Right ventricle myocardium inferior (tissue), 1 donor: ENCODE measurements at places on chromosomes 5 and 9. TPM values are rescaled to one million over a fixed set of nuclear protein-coding genes. Genes with fewer than 3 reads are reported as not detected.

DNA sequence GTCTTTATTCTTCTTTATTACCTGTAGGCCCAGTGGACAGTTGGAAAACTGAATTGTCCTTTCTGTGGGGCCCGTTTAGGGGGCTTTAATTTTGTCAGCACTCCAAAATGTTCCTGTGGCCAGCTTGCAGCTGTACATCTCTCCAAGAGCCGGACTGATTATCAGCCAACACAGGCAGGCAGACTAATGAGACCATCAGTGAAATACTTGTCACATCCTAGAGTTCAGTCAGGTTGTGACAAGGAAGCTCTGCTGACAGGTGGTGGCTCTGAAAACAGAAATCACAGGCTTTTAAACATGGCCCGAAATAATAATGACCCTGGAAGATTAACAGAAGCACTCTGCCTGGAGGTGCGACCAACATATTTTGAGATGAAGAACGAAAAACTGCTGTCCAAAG is 47.9 kb downstream of the RNF180 start:
- DNase-seq = no peak

- DNase-seq = no peak
Observed at GRCh38 chr9:30244877-30245276, 2139.6 kb upstream of the ACO1 start.

GRCh38 chr5:148816357-148816756 is 10.1 kb upstream of the ADRB2 start:
- no peak for DNase-seq

GRCh38 chr9:92098638-92099037 is 16.6 kb downstream of the SPTLC1 start:
- DNase-seq = no peak

GRCh38 chr5:41815261-41815660 is 55.0 kb downstream of the OXCT1 start:
- DNase-seq = no peak

DNA sequence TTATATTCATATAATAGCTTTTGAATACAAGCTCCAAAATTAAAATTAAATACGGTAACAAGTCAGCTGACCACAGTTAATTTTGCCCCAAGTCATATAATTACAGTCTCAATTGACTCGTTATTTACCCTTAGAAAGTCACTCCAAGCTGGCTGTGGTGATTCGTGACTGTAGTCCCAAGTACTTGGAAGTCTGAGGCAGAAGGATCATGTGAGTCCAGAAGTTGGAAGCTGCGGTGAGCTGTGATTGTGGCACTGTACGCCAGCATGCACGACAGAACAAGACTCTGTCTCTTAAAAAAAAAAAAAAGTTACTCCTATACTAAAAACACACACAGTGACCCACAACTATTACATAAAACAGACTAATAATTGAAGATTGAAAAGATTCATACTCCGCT is 31.6 kb upstream of the DTWD2 start:
- no peak for DNase-seq

HEMGN gene
- 0.11 TPM for total RNA-seq

CDH18 gene
- not detected for total RNA-seq

DNAJC21 gene
- 55.5 TPM for total RNA-seq

C5orf47 gene
- total RNA-seq = 0.16 TPM

- DNase-seq = no peak
Observed at GRCh38 chr9:74006935-74007334, 490.2 kb upstream of the RORB start.

ATP10B gene
- not detected for total RNA-seq

LHX2 gene
- not detected for total RNA-seq

DNA sequence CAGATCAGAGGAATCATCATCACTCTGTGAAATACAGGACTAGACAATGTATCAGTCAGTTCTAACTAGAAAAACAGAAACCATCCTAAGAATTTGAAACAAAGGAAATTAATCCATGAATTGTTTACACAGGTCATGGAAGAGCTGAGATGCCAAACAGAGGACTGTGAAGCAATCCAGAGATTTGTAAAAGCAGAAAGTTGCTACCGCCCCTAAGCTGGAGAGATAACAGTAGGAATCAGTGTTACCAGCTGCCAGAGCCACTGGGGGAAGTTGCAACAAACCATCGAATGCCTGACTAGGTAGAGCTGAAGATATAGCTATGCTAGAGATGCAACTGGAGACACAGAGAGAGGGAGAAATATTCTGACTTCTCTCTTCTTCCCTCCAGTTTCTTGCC is 10.4 kb upstream of the MIER3 start:
- no peak for DNase-seq

DNA sequence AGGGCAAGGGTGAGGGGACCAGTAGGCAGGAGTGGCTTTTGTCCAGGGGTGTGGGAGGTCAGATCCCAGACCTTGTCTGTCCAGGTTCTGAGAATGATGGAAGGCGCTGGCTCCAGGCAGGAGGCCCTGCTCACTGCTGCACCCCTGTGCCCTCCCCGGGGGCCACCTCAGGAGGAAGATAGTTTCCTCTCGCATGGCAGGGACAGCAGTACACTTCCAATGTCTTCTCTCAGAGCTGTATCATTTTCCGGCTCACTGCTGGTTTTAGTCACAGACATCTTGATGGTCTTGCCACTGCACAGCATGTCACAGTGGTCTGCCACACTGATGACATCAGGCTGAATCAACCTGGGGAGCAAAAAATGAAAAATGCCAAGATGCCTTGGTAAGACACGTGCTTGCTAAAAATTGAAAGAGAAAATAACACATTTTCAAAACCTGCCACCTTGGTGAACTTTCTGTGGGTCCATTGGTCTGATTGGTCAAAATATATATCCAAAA is 3.3 kb upstream of the SLC6A3 start:
- DNase-seq = peak; percentile 60

- DNase-seq = no peak
Observed at GRCh38 chr5:14211818-14212803, 69.0 kb downstream of the TRIO start.

DNA sequence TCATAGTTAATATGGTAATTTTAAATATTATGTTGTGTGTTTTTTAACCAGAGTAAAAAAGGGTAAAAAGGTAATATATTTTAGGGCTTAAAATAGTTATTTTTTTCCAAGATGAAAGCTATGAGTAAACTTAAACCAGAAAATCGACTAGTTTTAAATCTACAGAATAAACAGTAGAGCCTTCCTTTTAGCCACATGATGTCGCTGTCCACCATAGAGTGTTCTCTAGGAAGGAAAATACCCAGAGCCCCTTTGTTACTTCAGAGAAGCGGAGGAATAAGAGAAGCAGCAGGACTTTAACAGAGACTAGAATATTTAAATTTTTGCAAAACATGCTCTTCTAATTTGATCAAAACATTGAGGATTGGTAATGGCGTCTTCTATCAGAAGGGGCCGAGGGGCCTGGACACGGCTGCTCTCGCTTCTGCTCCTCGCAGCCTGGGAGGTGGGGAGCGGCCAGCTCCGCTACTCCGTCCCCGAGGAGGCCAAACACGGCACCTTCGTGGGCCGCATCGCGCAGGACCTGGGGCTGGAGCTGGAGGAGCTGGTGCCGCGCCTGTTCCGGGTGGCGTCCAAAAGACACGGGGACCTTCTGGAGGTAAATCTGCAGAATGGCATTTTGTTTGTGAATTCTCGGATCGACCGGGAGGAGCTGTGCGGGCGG is at the start of gene PCDHA2:
TSS of gene PCDHA2 (plus strand) at position 258 of the 664 bp plus-strand sequence.
- no peak for DNase-seq

CYLC2 gene
- total RNA-seq = not detected

GRCh38 chr9:91182429-91183225 is 179.1 kb downstream of the AUH start:
- DNase-seq = no peak

ZDHHC11 gene
- 38.0 TPM for total RNA-seq

DNA sequence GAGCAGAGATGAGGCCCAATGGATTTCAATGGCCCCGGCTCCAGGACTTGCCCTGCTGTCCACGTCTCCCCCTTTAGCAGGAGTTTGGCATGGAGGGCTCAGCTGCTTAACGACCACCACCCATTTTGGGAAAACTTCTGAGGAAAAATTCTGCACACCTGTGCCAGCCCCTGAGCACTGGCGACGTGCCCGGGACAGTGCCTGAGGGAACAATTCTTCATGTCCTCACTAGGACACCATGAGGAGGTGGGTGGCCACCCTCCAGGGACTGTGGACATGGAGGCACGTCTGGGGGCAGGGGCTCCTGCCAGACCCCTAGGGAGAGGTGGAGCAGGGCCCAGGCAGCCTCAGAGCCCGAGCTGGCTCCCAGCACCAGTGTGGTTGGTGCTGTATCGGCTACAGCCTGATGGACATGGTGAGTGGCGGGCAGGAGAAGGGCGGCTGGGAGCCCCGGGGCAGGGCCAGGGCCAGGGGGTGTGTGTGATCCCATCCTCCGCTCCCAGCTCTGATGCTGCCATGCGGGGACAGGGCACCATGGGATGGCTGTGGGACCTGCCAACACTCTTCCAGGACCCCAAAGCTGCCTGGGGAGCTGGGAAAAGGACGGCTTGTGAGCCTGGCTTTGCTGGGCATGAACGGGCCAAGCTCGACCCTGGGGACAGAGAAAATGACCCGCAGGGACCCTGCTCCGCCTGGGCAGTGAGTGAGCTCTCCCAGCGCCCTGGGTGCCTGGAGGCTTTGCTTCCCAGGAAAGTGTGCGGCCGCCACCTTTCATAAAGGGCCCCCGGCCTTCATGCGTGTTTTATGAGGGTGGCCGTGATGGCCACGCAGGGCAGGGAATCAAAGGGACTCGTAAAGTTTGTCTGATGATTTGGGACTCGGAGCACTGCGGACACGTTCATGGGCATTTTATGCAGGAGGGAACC is 3.6 kb upstream of the QSOX2 start:
- DNase-seq = peak; percentile 54

DNA sequence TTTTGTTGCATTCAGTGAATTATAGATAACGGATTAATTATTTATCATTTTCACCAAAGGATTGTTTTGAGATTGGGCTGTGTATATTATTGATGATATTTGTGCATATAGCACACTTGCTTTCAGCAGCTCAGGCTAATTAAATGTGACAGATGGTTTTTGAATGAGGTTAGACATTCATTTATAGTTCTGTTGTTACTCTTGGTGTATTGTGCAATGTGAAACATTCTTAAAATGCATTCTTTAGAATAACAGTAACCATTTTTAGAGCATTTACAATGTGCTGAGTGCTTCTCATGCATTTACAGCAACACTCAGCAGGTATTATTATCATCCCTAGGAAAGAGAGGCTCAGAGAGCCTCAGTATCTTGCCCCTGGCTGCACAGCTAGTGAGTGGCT is 23.8 kb downstream of the NANS start:
- DNase-seq = no peak

PPP6C gene
- total RNA-seq = 39.4 TPM

CDO1 gene
- 12.2 TPM for total RNA-seq

DNA sequence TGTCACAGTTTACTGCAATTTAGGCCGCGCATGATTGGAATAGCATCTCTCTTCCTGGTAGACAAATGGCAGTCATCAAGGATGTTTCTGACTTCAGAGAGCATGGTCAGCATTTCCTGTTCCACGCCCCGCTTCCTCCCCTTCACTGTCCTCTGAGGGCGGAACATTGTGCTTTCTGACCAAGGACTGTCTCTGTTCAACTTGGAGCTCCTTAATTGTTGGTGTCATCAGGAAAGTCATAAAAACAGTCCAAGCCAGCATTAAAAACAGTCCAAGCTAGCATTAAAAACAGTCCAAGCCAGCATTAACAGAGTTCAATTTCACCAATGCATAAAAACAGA is 301.3 kb upstream of the IRX4 start:
- no peak for DNase-seq

DNA sequence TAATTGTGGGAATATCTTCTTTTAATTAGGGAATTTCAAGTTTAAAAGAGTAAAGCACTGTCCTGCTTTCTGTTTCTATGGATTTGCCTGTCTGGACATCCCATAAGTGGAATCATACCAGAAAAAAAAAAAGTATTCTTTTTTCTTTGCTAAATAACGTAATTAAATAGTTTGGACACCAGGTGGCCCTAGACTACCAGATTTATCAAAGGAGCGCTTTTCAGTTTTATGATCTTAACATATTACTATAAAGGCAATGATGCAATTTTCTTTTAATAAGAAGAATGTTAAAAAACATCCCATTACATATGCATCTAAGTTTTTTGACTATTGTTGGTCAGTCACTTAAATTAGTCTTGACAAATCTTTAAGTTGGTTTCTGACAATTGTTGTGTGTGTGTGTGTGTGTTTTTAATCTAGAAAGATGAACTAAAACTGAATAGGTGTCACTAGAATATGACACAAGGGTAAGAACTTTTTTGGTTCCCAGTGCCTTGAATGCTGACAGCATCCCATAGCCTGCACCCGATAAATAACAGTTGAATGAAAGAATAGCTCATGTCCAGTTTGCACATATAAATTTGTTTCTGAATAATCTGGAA is 49.5 kb downstream of the C5orf22 start:
- DNase-seq = no peak

- DNase-seq = no peak
Observed at GRCh38 chr9:122781671-122782070, 7.1 kb upstream of the OR5C1 start.

GRCh38 chr9:93976973-93977372 is 21.8 kb upstream of the BARX1 start:
- no peak for DNase-seq

- DNase-seq = no peak
Observed at GRCh38 chr5:14407051-14407450, 174.5 kb upstream of the OTULINL start.

GRCh38 chr9:9392755-9393154 is 1220.0 kb downstream of the PTPRD start:
- DNase-seq = no peak

- no peak for DNase-seq
Observed at GRCh38 chr5:40879163-40879942, 29.9 kb upstream of the C7 start.

IGIP gene
- total RNA-seq = 10.1 TPM

GRCh38 chr5:87081511-87082372 is 185.9 kb upstream of the RASA1 start:
- no peak for DNase-seq

KIF4B gene
- total RNA-seq = not detected

TNC gene
- total RNA-seq = 0.57 TPM

DNA sequence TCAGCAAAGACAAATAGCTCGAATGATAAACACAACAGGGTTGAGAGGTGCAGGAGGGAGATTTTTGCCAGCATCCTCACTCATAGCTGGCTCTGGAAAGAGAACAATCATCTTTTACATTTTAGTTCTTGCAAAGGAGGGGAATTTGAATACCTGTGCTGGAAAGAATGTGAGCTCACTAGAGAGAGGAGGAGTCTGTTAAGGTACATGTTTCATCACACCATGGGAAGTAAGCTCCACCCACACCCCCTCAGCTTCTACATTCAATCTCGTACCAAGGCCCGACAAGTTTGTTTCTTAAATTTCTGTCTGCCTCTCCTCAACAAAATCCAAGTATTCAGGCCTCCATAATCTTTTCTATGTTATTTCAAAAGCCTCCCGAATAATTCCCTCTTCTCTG is 254.6 kb downstream of the BRINP1 start:
- no peak for DNase-seq

DNA sequence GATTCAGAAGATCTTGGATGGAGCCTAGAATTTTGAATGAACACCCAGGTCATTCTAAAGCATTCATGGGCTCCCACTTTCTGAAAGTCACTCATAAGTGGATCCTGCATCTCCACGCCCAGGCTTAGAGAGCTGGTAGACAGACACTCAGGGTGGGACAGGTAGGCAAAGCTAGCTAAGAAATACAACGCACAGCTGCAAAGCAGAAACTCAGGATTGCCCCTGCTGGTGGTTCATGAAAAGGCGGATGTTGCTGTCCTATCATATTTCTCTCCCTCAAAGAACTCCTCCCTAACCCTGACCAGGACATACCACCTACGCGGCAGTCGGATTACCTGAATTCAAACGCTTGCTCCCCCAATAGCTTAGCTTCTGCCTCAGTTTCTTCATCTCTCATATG is 226.5 kb downstream of the GLIS3 start:
- DNase-seq = no peak
